8988T (cell line): ENCODE measurements at places on chromosomes 12 and 14.

DNA sequence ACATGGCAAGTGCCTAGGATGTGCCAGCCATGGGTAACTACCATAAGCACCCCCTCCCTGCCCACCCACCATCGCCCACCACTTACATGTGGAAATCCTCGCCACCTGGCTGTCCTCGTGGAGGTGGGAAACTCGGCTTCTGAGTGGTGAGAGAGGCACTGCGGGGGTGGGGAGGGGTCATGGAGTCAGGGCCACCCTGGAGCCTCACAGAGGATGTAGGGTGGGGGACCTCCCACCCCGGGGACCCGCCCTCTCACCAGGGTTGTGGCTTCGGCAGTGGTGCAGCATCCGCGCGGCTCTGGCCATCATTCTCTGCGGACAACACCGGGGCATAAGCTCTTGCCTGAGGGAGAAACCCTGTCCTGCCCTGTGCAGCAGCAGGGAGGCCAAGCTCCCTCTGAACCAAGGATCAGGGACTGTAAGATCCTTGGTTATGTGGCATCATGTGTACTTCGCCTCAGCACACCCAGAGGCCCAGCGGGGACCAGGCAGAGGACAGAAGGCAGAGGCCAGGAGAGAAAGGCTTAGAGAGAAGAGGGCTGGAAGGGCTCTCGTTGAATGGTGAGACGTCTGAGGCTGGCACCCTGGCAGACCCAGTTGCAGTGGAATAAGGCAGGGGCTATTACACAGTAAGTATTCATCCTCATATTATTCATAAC is 12.8 kb upstream of the ENDOU start:
- no peak for DNase-seq

GRCh38 chr14:71764701-71765382 is 167.4 kb upstream of the RGS6 start:
- DNase-seq: no peak

GRCh38 chr14:59427653-59428580 is 37.3 kb downstream of the GPR135 start:
- no peak for DNase-seq

GRCh38 chr14:90629471-90629870 is 186.8 kb downstream of the TTC7B start:
- DNase-seq: no peak

GRCh38 chr14:72907886-72908285 is 14.0 kb upstream of the DPF3 start:
- no peak for DNase-seq

DNA sequence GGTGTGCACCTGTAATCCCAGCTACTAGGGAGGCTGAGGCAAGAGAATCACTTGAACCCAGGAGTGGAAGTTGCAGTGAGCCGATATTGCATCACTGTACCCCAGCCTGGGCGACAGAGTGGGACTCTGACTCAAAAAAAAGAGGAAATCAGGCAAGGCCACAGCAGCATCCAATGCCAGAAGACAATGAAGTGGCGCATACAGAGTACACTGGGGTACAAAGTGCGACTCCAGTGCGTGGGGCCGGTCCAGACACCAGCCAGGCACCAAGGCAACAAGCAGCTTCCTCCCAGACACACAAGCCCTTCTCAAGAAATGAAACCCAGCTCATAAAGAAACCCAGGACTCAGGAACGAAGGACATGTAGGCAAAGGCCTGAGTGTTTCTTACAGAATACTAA is 28.2 kb downstream of the TTC7B start:
- no peak for DNase-seq

DNA sequence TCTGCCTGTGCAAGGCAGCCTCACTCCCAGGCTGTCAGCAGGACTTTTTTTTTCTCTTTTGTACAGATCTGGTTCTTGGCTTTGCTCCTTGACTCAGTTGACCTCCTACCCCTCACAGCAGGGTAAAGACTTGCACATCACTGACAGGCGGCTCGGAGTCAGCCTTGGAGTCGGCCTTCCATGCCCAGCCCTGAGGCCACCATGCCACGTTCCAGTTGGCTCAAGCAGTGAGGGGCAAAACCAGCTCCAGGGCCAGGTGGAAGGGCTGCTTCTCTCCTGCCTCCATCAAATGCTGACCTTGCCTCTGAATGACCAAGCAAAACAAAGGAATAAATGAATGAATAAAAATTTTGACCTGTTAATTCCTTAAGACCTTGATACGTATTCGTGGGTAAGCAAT is 27.6 kb downstream of the JAG2 start:
- DNase-seq: no peak

GRCh38 chr12:1724250-1724649 is 33.4 kb downstream of the ADIPOR2 start:
- no peak for DNase-seq

GRCh38 chr12:18905134-18905533 is 167.2 kb downstream of the CAPZA3 start:
- no peak for DNase-seq

DNA sequence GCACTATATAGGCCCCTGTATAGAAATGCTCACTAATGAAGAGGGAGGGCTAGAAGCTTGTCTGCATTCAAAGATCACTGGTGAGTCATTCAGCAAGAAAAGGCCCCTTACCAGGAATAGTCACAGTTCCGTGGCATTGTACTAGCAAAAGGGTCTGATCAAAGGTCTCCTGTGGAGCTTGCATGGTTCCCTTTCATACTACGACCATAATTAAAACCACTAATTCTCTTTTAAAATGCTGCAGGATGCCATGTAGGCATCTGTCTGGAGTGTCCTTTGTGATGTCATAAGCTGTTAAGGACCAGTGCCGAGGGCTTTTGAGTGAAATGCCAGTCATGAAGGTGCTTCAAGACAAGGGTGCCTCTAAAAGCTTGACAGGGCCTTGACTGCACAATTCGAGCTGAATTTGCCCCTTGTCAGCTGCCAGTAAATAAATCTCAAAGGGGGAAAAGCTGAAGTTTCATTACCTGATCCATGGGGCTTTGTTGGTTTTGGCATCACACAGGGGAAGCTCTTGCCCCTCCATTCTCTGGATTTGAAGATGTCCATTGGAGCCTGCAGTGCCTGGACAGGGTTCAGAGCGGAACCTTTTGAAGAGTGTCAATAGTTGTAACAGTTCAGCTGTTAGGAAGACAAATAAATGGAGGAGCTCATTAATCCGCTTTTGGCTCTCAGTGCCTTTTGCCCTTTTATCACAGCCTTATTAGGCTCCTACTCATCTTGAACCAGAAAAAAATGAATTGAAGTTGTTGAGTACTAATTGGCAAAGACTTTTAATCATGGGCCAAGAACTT is 69.1 kb downstream of the TMEM260 start:
- no peak for DNase-seq

DNA sequence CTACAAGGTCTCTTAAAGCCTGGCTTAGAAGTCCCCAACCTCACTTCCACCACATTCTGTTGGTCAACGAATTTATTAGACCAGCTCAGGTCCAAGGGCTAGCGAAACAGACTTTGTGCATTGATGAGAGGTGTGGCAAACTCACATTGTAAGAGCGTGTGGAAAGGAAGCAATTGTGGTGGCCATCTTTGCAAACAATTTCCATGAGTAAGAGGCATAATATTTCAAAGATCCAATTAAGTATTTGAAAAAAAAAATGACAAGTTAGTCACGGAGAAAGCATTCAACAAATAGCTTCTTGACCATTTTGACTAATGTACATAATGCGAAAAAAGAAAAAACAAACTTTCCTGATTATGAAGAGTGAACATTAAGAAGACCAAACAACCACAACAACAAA is 7.4 kb downstream of the NR1H4 start:
- DNase-seq: no peak

DNA sequence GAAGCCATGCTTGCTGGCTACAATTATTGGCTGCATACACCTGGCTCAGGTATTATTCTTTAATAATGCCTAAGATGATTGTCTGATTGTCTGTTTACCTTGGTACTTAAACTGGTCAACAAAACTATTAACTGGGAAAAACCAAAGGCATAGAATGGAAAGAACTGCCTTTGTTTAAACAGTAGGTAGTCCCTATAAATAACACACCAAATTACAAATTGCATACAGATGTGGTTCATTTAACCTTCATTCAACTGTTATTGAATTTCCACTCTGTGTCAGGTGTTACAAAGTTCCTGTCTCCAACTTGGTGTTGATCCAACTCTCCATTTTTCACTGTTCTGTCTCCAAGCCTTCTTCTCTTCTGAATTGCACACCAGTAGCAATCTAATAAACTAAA is 79.8 kb upstream of the FSCB start:
- no peak for DNase-seq

GRCh38 chr14:69535230-69535848 is 39.3 kb downstream of the CCDC177 start:
- DNase-seq: peak; percentile 67

GRCh38 chr12:62250671-62251608 is 9.3 kb upstream of the USP15 start:
- no peak for DNase-seq

DNA sequence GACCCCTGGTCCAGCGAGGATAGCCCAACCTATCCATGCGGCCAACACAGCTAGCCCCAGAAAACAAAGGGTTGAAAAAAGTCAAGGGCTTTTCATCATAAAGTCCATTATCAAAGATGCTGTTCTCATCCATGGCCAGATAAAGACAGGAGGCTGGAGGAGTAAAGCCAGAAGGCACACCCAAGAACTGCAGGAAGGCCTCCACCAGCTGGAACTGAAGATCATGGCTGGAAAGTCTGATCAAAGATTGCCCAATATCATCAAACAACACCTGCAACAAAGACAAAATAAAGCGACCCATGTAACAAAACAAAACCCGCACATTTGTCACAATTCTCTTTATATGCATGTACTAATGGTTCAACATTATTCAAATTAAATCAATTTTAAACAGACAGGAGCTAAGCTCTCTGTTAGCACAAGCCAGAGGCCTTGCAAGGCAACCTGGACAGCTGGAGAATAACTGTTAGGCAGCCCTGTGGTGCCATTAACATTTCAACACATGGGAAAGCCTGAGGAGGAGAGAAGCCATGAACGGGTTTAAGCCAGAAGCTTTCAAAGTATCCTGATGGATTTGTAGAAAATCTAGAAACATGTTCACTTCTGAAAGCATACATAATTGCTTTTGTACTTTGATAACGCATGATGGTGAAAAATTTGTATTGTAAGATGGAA is 34.1 kb downstream of the PSMC1 start:
- DNase-seq: no peak

GRCh38 chr14:54377501-54377900 is 19.3 kb upstream of the CDKN3 start:
- DNase-seq: no peak

DNA sequence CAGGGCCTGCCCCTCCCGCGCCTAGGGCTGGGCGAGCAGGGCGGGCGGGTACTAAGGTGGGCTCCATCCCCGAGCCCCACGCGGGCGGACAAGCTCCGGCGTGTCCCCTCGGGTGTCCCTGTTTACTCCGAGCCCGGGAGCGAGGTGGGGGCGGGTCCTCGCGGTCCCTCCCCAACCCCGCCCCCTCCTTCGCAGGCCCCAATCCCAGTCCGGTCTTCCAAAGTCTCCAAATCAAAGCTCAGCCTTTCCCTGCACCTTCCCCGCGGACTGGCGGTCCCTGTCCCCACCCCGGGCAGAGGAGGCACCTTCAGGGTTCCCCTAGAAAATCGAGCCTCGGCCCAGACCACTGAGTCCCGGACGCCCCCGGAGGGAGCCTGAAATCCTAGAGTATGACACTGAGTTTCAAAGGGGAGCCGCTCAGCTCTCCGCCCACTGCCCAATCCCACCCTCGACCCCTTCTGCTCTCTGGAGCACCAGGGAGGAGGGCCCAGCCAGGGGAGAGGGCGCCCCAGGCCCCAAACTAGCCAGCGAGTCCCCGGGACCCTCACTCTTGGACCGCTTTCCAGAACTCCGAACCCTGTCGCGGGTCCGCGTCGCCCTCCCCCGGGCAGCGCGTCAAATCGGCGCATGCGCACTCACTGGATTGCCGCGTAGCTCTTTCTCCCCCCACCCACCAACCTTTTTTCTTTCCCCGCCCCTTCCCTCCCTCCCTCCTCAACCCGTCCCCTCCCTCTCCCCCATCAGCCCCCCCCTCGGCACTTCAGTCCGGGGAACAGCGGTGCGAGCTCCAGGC is at the start of gene LRP1:
Gene LRP1 (plus strand): TSS at position 758 of the 793 bp plus-strand sequence. CDS start 482 bp downstream, outside the sequence.
- peak; percentile 84 for DNase-seq

DNA sequence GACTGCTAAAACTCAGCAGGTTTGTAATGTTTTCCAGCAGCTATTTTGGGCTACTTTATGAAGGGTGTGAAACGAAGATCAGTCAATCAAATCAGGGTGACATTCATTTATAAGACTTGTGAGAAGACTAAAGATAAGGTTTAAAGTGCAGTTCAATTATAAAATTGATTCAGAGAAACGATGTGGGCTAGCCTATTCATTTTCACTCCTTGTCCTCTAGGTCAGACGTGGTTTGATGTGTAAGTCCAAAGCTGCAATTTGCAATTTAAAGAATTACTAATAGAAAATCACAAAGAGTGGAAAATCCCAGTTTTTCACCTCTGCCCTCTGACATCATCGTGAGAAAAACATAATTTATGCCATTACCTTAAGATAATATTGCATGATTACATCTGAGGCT is 243.5 kb upstream of the NOVA1 start:
- no peak for DNase-seq

GRCh38 chr12:46506961-46507360 is 134.4 kb upstream of the SLC38A2 start:
- no peak for DNase-seq

- DNase-seq: no peak
Observed at GRCh38 chr12:32651151-32651955, 27.7 kb upstream of the DNM1L start.

DNA sequence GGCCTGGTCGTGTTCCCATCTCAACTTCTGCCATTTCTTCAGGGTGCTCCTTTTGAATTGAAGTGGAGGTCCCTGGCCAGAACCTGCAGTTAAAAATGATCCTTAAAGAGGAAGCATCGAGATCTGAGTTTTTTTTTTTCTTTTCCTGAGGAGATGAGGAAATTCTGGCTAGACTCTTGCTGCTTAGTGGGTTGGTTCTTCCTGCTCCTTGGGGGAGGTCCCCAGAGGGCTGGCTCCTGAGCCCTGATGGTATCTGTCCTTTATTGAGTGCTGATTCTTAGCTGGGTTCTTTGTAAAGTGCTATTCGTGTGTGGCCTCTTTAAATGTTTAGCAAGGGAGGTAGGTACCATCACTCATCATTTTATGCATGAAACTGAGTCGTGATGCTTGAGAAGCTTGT is 11.7 kb downstream of the PELI2 start:
- no peak for DNase-seq

- no peak for DNase-seq
Observed at GRCh38 chr12:109266106-109266879, 42.8 kb downstream of the FOXN4 start.

DNA sequence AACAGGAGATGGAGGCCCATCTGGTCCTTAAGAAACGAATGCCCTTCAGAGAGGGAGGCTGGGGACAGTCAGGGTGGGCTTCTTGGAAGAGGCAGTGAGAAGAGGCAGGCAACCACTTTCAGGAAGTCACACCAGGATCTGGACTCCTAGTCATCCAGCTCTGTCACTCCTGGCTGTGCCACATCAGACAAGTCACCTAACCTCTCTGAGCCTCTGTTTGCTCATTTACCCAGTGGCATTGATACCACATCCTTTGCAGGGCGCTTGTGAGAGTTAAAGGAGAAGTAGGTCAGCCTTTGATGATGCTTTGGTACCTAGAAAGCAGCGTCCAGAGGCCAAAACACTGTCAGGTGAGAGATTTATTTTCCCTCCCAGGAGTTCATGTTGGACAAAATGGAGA is 11.1 kb downstream of the CCDC197 start:
- DNase-seq: no peak
